ENCODE measurements at places on chromosomes 6 and 20.

DNA sequence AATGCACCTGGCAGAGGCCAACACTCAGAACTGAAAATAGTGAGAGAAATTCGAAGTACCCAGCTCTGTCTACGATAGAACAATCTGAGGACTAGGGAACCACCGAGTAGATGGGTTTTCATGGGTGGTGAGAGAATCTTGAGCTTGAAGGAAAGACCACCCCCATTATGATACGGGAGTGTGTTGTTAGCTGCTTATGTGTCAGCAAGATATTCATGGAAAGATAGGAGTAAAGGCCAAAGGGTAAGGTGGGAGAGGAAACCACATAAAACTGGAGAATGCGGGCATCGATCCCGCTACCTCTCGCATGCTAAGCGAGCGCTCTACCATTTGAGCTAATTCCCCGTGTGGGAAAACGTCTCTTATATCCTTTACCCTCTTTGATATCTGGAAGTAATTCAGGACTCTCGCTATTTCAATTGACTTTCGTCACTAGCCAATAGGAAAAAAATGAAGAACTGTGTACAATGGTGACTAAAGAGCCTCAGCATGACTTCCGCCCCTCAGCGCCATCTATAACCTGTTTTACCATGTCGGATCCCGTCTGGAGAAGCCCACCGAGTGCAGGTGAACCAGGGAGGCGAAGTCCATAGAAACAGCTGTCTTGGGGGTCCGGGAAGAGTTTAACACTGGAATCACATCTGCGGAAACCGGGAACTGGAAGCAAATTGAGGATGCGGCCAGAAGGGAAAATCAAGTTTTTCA, 25.0 kb upstream of the ABT1 start:
- DNase-seq = no peak

- DNase-seq = no peak
Measured at GRCh38 chr6:23224540-23224939, 655.2 kb downstream of the HDGFL1 start.

GRCh38 chr6:26045065-26045927, 41.9 kb upstream of the HFE start:
- DNase-seq = peak; percentile 46

- no peak for DNase-seq
Measured at GRCh38 chr6:17712576-17712975, 5.9 kb upstream of the NUP153 start.

DNA sequence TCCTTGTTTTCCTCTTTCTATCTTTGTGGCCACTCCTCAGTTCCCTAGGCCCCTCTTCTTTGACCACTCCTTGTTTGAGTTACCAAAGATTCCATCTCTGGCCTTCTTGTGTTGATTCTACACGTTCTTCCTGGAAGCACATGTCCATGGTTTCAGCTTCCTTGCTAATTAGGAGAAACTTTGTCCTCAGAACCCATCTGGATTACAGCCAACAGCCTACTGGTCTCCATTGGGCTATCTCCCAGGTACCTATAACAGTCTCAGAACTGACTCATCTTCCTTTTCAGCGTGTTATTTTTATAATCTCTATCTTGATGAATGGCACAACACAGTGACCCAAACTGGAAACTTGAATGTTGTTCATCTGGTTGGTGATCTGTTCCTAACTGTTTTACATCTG, 17.5 kb downstream of the PTPRA start:
- DNase-seq = no peak

DNA sequence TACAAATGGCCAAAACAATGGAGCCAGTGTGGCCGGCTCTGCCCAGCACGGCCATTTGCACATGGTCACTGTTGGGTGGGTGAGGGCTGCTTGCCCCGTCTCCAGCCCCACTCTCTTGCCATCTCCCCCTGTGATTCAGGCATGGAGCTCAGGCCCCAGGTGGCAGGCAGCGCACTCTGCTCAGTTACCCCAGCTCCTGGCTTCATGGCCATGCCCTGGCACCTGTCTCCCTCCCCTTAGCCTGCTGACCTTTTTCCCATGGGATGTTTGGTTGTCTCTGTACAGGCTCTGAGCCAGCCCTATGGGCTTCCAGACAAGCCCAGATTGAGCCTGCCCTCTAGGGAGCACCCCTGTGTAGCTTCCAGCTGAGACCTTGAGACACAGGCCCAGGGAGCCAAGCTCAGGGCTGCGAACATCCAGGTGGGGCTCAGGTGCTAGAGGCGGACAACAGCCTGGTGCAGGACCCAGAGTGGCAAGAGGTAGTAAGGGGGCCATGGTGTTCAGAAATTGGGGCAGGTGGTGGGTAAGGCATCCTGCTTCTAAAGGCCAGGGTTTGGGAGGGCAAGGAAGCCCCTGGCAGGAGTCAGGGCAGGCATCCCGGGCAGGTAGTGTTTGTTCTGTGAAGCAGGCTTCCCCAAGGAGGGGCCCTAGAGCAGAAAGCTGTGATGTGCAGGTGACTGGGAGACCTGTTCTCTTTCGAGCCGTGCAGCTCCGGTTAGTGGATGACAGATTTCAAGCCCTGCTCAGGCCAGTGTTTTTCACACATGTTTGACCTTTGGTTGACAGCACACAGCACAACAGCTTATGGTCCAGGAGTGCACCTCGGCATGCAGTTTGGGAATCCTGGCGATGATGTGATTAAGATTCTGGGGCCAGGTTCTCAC, 17.7 kb downstream of the SYNJ2 start:
- DNase-seq = no peak

DNA sequence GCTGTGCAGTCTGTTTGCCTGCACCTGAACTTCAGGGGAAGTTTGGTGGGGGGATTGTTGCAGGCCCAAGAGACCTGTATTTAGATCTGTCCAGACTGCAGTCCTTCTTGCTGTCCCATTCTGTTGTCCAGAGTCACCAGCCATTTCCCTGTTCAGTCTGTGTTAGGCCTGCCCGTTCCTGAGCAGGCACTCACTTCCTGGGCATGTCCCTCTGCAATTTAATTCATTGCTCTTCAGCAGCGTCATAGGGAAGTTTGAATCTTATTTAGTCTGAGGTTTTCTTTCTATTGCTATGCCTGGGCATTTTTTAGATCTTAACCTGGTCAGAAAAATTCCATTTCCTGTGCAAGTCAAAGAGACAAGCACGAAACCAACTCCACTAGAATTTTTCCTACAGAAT, 190.2 kb downstream of the DTNBP1 start:
- DNase-seq = no peak

DNA sequence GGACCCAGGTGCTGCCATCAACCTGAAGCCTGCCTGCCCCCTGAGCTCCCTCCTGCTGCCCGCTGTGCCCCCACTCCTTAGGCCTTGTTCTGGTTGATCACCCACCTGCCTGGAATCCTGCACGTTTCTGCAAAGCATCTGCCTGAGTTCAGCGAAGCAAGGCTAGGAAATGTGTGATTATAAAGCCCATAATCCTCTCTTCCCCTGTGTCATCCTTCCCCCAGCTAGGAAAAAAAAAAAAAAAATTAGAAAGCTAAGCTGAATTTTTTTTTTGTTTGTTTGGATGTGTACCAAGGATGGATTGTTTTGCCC, 93.2 kb downstream of the FOXA2 start:
- DNase-seq = no peak

GRCh38 chr6:12112540-12113189, 100.6 kb downstream of the HIVEP1 start:
- no peak for DNase-seq

- DNase-seq = no peak
Measured at GRCh38 chr6:129393654-129394053, 316.3 kb downstream of the ARHGAP18 start.

DNA sequence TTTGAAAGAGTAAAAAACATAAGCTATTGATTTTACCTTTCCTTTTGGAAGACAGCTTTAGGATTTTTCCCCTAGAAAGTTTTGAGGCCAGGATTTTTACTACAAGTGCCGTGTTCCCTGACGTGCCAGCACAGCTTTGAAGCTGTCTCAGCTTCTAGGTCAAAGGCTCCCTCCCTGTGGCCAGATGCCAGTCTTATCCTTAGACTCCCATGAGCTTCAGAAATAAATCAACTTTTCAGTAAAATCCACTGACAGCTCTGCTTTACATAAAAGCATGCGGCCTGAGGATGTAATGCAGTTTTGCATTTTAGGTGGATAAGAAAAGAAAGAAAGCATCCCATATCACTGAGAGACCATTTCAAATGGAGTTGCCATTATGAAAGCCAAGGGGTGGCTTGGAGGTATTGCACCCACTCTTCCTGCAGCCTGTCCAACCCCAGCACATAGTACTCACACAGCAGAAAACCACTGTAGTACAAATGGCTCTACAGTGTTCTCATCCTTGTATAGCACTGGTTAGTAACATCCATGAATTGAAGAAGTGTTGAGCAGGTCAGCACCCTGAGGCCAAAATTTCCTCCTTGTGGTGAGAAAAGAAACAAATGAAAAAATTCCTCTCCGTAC, 15.2 kb upstream of the ATXN1 start:
- no peak for DNase-seq

- no peak for DNase-seq
Measured at GRCh38 chr6:136129365-136129764, 120.7 kb downstream of the MTFR2 start.

GRCh38 chr6:149925974-149926777, 3.3 kb upstream of the RAET1G start:
- peak; percentile 50 for DNase-seq

DNA sequence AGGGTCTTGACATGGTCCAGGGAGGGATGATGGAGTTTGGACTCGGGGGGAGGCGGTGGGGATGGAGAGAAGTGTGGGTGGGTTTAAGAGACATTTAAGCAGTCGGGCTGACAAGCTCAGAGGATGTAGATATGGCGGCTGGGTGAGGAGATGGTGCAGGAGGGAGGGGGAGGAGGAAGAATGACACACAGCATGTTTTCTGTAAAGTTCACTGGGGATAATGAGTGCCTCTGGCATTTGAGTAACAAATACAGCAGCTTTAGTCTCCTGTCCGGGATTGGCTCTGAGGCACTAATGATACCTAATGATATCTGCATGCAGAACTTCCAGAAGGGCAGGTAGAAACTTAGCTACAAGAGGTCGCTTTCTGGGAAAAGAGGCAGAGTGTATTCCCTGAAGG, 107.8 kb downstream of the DHX35 start:
- DNase-seq = no peak

- no peak for DNase-seq
Measured at GRCh38 chr6:166566026-166567011, 20.2 kb downstream of the RAMACL start.

DNA sequence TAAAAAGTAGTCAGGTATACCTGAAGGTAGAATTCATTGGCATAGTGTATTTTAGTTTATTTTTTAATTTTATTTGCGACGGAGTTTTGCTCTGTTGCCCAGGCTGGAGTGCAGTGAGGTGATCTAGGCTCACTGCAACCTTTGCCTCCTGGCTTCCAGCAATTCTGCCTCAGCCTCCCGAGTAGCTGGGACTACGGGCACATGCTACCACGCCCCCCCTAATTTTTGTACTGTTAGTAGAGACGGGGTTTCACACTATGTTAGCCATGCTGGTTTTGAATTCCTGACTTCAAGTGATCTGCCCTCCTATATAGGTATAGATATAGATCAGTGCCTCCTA, 102.8 kb upstream of the PRSS16 start:
- no peak for DNase-seq

DNA sequence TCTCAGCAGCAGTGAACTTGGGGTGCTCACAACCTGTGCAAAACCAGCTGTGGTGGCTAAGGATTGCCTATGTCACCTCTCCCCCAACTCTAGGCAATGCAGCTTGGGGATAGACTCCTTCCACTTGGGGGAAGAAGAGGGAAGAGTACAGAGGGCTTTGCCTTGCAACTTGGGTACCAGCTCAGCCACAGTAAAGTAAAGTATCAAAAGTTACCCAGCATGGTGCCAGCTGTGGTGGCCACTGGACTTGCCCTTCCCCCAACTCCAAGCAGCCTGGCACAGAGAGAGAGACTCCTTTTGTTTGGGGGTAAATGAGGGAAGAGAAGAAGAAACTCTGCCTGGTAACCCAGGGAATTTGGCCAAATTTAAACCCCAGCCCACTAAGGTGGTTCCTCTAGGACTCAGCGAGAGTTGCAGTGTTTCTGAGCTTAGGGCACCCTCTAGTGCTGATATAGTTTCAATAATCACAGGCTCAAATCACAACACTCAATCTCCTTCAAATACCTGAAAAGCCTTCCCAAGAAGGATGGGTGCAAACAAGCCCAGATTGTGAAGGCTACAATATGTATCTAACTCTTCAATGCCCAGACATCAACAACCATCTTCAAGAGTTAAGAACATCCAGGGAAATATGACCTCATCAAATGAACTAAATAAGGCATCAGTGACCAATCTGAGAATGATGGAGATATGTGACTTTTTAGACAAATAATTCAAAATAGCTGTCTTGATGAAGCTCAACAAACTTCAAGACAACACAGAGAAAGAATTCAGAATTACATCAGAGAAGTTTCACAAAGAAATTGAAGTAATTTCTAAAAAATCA, 7.6 kb upstream of the DEFB129 start:
- DNase-seq = no peak

DNA sequence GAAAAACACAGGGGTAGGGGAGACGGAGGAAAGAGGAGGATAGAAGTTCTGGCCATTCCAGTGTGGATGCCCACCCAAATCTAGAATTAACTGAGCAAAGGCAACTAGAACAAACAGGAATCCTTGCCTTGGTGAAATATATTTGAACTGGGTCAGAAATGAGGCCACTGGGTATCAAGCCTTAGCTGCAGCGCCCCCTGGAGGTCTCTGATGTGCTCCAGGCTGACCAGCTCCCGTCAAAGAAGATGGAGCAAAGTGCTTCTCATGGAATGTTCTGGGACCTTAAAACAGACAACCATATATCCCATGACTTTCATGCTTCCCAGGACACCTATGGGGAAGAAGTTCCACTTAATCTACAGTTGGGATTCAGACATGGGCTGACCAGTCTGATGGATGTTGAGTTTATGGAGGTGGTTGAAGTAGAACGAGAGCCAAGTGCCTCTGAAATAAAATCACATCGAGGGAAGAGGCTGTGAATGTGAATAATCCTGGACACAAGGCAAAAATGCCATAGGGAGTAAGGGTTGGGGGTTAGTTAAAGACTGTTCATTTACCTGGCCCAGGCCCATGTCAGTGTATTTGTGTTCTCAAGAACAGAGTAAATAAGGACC, 50.4 kb downstream of the HLA-DPB1 start:
- peak; percentile 33 for DNase-seq

- DNase-seq = no peak
Measured at GRCh38 chr20:31706607-31707257, 15.9 kb downstream of the BCL2L1 start.

GRCh38 chr6:169387809-169388383, 134.2 kb upstream of the THBS2 start:
- DNase-seq = no peak

DNA sequence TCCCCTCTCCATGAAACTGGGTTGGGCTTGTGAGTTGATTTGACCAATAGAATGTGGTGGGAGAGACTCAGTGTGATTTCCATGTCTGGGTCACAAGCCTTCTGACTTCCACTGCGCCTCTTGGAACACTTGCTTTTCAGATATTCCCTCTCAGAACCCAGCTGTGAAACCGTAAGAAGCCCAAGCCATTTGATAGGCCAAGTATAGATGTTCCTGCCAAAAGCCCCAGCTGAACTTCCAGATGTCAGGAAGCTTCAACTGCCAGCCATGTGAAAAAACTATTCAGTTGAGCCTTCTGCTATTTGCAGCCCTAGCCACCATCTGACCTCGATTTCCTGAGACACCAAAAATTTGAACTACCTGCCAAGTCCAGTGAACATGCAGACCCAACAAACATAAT, 387.8 kb upstream of the GJE1 start:
- no peak for DNase-seq

GRCh38 chr6:162271922-162272321, 455.6 kb downstream of the PRKN start:
- DNase-seq = no peak

Data from activated T-helper 1 cell treated with anti-CD3 and anti-CD28 coated beads, Interleukin-2, amount 50 U/mL, for 16 hours (primary cell).